CD4-positive, alpha-beta T cell treated with Interleukin-10 for 1 hour (primary cell): ENCODE measurements at places on chromosomes 12 and 14.

DNA sequence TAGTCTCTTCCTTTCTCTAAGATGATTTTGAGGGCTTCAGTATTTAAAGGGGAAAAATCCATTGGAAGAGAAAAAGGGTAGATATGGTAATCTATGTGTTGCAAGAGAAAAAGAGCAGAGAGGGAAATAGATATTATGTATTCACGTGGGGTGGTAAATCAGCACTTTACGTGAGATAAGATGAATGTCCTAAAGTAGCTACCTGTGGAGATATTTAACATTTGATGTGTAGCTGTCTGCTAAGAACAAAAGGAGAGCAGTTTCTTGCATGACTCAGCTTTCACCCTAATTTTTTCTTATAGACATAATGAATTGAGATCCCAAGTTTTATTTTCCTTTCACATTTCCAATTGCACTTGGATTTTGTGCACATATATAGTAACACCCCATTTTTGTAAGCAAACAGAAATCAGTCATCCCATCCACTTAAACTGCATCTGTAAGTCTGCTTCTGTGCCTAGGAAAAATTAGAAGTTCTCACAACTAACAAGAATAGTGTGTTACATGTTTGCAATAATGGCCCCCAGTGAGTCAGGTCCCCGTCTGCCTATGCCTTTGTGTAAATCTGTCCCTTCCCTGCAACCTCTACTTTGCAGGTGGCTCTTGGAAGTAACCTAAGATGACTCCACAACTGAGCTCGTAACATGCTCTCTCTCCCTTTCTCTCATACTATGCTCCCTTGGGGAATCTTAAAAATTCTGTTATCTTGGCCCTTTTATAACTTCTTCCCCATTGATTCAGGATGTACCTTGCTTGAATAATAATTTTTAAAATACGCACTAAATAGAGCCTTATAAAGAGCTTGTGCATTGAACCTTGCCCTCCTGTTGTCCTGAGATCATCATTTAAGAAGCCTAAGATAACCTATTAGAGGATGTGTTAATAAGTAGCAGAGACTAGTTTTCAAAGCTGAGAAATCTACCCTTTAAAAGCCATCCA lies 3.7 kb downstream of the TMTC3 start:
- DNase-seq: no peak

- DNase-seq: no peak
Observed at GRCh38 chr12:81354327-81354932, 276.6 kb downstream of the ACSS3 start.

- no peak for DNase-seq
Observed at GRCh38 chr12:48366131-48366530, 15.4 kb upstream of the ZNF641 start.

GRCh38 chr14:85190251-85190650 lies 339.7 kb upstream of the FLRT2 start:
- DNase-seq: no peak

DNA sequence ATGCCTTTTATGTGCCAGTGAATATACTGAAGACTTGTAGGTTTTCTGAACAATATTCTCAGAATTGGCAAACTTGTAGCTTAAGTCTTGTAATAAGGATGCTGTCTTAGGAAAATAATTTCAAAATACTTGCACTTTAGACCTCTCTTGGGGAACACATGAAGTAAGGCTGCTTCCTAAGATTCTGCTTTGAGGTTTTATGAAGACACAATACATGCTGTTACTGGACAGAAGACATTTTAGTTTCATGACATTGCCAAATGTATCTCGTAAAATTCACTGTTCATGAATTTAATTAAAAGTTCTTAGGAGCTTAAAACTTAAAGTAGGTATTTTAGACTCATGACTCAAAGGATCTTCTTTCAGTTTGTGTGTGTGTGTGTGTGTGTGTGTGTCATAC lies 80.7 kb downstream of the RAD51B start:
- DNase-seq: no peak

- DNase-seq: no peak
Observed at GRCh38 chr12:47896633-47897032, 8.2 kb downstream of the VDR start.

DNA sequence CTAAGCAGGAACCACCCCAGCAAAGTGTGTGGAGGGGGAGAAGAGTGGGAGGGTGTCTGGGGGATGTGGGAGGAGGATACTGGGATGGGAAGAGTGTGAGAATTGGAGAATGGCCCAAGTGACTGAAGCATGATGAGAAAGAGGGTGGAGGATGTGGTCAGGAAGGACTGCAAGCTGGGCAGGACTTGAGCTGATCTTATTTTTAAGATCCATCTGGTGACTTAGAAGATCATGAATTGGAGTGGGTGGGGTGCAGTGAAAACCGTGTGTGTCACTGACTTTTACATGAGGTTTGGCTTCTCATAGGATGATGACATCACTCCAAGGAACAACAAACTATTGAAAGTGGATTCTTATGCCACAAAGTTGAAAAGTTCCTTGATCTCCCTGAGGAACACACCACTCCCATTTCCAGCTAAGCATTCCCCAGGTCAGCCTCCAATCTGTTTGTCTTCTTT lies 287.5 kb downstream of the GALC start:
- no peak for DNase-seq

GRCh38 chr12:76784600-76785051 lies 20.7 kb downstream of the ZDHHC17 start:
- DNase-seq: no peak

GRCh38 chr14:76909266-76909665 lies 83.1 kb downstream of the LRRC74A start:
- no peak for DNase-seq

DNA sequence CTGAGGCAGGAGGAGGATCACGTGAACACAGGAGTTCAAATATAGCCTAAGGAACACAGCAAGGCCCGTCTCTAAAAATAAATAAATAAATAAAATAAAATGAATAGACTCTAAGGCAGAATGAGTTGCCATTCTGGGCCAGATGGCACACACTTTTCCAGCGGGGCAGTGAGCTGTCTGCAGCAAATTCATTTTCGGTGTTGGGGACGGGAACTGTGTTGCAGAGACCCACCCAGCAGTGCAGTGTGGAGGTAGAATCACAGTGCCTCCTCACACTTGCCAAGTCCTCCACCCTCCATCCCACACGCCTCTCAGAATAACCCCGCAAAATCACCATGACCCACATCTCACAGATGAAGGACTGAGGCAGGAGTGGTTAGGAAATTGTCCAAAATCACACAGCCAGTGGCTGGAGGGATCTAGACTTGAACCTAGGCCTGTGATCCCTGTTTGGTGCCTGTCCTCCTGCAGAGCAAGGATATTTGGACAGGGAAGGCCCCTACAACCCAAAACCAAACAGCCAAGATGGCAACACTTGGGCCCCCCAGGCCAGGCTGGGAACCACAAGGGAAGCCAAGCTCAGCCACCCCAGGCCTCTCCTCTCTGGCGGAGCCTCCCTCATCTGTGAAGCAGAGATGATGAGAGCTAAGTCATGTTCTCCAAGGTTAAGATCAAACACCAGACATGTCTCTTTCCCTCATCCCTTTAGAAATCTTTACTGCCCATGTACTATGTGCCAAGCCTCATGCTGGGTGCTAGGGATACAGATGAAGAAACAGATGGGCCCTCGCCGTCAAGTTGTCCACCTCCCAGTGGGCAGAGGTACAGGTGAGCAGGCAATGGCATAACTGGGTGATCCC lies 152.7 kb downstream of the DPF3 start:
- DNase-seq: no peak

DNA sequence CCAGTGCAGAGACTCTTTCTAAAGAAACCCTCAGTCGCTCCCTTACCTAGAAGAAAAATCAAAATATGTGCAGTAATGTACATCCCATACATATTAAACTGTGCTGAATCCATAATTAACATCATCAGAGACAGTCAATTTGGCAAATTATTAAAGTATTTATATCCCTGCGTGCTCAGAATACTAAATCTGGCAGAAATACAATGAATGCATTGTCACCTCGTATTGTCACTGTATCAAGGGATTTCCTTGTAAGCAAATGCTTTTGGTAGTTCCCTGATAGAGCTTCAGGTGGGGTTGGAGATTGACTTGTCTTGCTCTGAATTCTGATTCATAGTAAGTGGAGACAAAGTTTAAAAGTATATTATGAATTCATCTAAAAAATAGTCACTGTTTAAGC lies 319.1 kb downstream of the PPFIA2 start:
- no peak for DNase-seq

DNA sequence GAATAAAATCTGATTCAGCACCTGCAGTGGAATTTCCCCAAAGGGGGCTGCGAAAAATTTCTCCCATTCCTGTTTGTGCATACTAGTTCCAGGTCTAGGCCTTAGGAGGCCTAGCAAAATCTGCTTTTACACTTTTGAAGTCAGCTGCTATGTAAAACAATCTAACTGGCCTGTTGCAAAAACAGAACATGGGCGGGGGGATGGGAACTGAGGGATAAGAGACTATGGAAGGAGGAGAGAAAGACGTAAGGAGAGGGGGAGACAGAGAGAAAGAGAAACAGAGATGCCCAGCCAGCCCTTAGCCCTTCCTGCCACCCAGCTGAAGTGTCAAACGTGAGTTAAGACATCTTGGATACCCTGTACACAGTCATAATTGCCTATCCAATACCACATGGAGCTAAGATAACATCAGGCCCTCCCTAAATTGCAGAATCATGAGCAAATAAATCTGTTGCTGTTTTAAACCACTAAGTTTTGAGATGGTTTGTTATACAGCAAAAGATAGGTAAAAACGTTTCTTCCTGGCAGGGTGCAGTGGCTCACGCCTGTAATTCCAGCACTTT lies 45.6 kb downstream of the SPTLC2 start:
- no peak for DNase-seq

GRCh38 chr12:17528394-17528793 lies 561.6 kb downstream of the RERGL start:
- no peak for DNase-seq

DNA sequence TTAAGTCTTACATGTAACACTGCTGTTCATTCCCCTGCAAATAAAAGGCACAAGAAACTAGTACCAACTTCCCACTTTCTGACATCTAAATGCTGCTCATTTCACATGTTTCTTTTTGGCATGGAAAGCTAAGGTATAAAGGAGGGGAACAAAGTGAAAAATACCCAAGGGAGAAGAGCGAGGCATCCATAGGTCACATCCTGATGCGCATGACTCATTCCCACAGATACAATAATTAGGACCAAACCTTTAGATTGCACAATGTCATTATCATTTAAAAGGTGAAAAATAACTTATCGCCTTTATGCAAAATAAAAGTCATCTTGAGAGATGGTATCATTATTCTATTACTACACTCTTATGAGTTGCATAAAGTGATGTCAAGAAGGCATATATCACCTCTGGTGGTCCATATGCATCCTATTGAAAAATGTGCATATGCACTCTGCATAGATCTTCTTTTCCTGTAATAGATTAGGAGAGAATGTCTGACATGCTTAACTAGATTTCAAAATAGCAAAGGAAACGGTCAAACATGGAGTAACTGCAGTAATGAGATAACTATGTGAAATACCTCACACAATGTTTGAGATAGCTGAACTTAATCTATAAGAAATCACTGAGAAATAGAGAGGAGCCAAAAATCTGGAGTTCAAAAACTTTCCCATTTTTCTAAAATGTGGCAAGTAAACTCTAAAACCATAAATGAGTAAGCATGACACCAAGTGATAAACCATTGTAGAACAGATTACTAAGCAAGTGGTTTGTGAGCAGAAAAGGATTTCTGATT lies 382.5 kb upstream of the TMTC1 start:
- DNase-seq: no peak

DNA sequence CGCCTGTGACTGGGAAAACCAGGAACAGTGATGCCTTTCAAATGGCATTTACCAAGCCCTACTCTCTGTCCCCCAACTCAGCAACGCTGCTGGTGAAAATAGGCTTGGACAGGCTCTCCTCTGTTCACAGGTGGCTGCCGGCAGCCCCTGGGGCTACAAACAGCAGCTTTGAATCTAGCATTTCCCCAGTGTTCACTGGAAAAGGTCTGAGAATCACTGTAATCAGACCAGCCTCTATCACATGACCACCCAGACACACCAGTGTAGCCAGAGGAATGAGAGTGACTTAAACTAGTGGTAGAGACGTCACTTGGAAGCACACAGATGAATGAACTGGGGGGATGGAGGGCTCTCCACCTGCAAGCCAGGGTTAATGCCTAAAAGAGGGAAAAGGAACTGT lies 151.8 kb downstream of the FOXN3 start:
- DNase-seq: no peak

- no peak for DNase-seq
Observed at GRCh38 chr14:51719955-51720354, 68.2 kb downstream of the FRMD6 start.

GRCh38 chr12:27344760-27345159 lies 12.1 kb downstream of the BMAL2 start:
- DNase-seq: no peak

GRCh38 chr12:110923692-110924334 lies 3.4 kb upstream of the MYL2 start:
- no peak for DNase-seq

DNA sequence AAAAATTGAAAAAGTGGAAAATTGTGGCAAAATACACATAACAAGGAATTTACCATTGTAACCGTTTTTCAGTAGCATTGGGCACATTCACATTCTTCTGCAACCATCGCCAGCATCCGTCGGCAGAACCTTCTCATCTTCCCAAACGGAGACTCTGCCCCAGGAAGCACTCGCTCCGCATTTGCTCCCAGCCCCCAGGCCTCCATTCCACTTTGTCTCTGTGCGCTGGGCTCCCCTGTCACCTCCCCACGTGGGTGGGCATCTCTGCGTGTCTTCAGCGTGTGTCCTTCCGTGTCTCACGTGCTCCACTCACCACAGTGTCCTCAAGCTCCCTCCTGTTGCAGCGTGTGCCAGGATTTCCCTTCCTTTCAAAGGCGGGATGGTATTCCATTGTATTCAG lies 9.9 kb downstream of the GPR132 start:
- DNase-seq: no peak

DNA sequence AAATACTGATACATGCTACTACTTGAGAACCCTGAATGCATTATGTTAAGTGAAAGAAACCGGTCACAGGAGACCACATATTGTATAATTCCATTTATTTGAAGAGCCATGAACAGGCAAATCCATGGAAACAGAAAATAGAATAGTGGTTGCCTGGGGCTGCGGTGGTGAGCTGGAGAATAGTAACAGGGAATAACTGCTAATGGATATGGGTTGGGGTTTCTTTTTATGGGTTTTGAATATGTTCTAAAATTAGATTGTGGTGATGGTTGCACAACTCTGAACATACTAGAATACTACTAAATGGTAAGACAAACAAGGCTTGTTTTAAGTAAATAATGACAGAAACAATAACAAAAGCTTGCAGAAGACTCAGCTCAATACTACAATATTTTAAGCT lies 293.0 kb downstream of the BTG1 start:
- no peak for DNase-seq

DNA sequence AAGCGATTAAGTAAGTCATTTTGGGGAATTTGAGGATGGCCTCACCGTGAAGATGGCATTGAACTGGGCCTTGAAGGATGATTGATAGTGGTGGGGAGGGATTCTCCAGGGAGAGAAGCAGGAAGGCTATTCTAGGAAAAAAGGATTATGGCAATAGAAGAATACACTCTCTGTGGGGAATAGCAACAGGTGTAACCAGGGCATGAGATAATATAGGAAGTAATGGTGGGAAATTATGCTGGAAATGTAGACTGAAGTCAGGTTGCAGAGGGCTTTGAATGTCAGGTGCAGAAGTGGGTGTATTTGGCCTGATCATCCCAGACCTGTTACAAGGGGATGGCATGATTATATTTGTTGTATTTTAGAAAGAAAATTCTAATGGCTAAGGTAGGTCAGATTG lies 4.6 kb upstream of the ANO4 start:
- DNase-seq: no peak
